ENCODE measurements at places on chromosomes 11 and 22. TPM values are rescaled to one million over a fixed set of nuclear protein-coding genes. Genes with fewer than 3 reads are reported as not detected.

GRCh38 chr22:20783844-20784723 lies 10.2 kb downstream of the SERPIND1 start:
- DNase-seq = peak; percentile 51

DNA sequence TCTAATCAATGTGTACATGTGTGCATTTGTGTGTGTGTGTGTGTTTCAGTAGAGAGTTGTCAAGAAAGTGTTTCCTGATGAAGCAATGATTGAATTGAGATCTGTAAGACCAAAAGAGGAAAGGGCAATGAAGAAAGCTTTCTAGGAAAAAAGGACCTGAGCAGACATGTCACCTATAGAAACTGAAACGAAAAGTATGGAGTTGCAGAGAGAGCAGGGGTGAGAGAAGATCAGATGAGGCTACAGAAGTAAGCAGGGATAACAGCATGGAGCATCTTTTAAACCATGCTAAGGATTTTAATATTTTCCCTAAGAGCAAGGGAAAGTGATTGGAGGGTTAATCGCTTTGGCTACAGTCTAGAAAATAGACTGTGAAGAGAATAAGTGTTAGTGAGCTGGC lies 1459.4 kb upstream of the TENM4 start:
- no peak for DNase-seq

DNA sequence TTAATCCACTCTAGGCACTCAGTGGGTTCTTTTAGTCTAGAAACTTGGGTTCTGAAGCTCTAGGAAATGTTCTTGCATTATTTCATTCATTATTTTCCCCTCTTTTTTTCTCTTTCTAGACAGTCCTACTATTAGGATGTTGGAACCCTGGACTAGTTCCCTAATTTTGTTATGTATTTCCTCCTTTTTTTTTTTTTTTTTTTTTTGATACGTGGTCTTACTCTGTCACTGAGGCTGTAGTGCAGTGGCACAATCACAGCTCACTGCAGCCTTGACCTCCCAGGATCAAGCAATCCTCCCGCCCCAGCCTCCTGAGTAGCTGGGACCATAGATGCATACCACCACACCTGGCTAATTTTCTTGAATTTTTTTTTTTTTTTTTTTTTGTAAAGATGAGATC lies 9.4 kb downstream of the UPB1 start:
- DNase-seq = no peak

- no peak for DNase-seq
These were observed 249.1 kb downstream of the FAT3 start for GRCh38 chr11:92473736-92474135.

DNA sequence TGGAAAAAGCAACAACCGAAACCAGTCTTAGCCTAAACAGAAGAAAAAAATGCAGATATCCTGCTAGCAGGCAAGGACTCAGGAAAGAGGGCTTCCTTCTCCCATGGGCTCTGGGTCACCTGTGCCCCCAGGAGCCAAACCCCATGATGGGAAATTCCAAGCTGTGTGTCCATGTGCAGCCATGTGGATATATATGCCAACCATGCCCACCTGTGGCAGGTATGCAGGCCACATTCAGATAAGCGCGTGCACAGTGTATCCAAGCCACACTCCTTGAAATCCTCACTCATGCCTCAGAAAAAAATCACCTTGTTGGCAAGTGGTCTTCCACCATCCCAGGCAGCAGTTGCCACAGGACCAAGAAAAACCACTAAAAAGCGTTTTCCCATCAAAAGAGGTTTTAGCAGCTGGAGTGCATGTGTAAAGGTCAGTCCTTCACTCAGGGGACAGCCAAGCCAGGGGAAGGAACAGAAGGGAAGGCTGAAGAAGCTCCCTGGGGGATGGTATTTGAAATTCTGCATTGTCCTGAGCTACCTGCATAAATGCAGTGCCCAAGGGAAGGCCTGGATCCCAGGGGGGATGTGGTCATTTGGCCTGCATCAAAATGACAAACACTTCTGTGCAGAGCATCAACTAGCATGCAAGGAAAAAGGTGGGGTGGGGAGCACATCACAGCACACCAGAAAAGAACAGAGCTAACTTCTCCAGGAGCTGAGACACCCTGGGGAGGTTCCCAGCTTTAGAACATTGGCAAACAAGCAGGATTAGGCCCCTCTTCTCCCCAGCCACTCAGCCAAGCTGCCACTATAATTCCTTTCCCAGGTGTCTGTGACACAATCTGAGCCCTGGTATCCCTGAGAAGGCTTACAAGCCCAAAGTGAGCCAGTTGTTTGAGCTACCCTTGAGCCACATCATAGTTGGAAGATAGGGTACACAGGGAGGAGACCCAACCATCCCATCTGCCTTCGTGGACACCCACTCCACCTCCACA lies 76.2 kb downstream of the GALNT18 start:
- no peak for DNase-seq

GRCh38 chr11:70024036-70024772 lies 53.9 kb upstream of the ANO1 start:
- DNase-seq = no peak

DNA sequence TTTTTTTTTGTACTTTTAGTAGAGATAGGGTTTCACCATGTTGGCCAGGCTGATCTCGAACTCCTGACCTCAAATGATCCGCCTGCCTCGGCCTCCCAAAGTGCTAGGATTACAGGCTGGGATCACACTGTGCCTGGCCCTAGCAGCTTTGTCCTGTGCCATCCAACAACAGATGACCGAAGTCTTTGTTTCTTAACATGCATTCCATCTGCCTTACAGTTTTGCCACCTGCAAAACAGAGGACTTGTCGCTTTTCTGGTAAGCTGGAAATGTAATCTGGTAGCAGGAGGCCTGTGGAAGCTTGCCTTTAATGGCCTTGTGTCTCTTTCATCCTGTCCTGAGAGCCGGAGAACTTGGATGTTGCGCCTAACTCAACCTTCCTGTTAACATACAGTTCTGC lies 58.7 kb upstream of the PPP6R3 start:
- DNase-seq = no peak

GRCh38 chr11:67698247-67698646 lies 23.8 kb upstream of the ALDH3B2 start:
- no peak for DNase-seq

DNA sequence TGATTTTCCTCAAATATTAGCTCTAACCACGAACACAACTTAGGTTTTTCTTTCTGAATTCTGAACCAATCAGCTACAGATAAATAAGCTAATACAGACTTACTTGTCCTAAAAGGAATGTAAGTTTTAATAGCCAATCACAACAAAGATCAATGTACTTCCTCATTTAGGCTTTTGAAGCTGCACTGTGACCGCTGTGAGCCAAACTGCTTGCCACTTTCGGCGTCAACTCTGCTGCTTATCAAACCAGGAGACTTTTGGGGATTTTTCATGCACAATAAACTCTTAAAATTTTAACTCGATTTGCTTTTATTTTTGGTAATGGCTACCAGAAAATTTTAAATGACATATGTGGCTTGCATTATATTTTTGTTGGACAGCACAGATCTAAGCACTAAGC lies 92.5 kb downstream of the TMPRSS5 start:
- DNase-seq = no peak

GRCh38 chr11:9855579-9856287 lies 191.9 kb downstream of the SWAP70 start:
- DNase-seq = no peak

DNA sequence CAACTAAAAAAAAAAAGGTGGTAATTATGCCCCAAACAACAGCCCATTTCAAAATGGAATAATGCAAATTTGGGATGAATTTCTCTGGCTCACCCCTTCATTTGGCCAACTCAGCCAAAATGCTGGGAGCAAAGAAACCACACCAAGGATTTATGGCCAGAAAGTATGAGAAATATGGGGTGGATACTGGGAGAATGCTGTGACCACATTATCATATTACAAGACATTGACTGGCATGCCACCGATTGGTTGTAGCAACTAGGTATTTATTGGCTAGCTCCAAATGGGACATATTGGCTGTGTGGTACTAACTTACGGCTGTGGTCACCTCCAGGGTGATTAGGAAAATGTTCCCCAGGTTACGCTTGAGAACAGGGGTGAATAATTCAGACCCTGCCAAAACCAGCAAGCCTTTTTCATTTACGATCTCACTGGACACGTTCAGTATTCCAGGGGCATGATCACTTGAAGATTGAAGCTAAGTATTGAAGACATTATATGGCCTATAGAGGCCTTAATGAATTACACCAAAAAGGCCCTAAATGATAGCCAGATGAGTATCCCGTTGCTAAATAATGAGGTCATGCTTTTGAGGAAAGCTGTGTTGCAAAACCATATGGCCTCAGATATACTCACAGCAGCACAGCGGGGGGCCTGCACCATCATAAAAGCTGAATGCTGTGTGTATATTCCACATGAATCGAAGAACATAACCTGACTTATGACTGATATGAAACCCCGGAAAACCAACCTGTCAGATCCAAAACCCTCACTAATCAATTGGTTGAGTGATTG lies 3.8 kb upstream of the FDX1 start:
- no peak for DNase-seq

DNA sequence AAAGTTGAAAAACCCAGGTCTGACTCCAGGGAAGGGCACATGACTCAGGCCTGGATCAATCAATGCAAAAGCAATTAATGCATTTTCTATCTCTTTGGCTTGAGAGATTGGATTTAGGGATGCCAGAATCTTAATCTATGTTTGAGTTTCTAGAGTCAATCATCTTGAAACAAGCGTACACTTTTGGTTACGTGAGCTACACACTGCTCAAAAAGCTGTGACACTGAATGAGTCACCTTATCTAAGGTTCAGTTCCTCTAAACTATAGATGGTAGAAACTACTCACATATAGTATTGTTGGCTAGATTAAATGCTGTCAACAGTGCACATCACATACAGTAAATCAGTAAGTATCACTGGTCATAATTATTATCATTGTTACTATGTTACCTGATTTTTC lies 24.2 kb downstream of the MRE11 start:
- no peak for DNase-seq

GRCh38 chr11:14751975-14752407 lies 108.4 kb downstream of the PDE3B start:
- no peak for DNase-seq

Gene HSCB
- 16.6 TPM for total RNA-seq
